ENCODE measurements at places on chromosomes 12 and 14.
A peak's percentile ranks its signal among the peaks of the same experiment; 100 is the strongest.

DNA sequence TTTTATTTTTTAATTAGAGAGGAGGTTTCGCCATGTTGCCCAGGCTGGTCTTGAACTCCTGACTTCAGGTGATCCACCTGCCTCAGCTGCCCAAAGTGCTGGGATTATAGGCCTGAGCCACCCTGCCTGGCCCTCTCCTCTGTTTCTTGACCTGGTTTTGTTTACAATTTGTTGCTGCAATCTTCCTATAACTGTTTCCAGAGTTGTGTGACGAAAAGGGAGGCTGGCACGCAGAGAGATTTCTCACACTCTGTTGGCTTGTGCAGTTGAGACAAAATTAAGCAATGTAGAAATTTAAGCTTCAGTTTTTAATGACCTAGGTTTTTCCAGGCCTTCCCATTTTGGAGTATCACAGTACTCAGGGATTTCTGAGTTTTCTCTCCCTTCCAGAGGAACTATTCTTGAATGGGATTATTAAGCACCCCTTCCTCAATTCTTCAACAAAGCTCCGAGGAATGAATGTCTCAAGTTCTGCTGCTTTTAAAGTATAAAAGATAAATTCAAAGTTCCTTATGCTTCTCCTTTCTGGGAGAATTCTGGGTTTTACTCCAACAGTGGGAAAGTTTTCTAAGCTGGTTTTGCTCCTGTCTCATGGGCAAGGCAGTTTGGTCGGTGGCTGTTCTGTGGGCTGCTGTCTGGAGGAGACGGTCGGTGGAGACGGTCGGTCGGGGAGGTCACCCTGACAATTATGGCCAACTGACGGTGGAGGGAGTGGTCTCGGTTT is 20.4 kb upstream of the FOS start:
- DNase-seq, result no peak

DNA sequence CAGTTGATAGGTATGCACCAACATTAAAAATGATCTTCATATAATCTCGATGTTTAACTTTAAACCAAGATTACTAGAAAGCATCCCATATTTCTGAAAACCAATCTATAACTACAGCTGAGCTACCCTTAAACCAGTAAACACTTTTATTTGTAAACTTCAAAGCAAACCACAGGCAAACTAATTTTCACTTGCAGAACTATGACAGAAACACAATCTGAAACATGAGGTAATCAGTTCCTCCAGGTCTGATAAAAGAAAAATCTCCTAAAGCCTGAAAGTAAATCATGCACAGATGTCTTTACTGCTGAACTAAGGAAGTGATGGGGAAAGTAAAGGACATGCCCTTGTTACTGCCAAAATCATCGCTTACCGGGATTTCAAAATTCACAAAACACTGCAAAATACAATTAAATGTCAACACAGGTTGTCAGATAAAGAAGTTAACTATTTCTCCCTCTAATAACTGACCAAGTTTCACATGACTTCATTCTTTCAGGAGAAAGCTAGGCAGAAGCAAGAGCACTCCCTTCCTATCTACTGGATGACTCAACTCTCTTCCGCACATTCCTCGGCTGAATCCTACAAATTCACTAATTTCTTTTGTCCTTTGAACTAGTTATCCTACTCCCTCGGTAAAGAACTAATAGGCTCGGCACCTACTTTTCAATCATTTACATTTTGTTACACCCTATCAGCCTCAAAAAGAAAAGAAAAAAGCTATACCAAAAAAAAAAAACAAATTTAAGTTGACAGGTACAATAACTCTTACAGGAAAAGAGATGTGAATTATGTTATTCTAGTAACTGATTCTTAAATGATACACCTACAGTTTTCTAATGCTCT is 1.4 kb downstream of the EEA1 start:
- no peak for DNase-seq

GRCh38 chr14:34064349-34064748 is 113.5 kb upstream of the EGLN3 start:
- no peak for DNase-seq

DNA sequence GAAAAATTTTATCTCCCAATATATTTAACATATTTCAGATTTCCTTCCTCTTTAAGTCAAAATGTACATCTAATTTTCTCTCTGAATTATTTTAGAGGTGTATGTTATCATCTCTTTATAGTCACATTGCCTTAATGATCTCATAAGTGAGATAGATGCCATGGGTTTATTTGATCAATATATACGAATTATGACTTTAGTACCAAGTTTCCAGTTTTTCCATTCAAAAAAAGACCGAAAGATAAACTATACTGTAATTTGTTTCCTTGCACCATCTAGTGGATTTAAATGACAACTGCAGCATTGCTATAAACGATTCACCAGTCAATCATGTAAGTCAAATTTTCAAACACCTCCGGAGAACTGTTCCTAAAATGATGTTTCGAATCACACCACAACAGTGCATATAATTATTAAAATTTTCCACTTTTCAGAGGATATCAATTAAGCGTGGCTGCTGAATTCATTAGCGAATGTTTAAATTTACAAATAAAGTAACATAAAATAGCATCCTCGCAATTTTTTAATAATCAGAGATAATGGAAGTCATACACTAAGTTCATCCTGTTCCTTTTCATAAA is 419 bp upstream of the ATXN7L3B start:
- DNase-seq, result no peak

DNA sequence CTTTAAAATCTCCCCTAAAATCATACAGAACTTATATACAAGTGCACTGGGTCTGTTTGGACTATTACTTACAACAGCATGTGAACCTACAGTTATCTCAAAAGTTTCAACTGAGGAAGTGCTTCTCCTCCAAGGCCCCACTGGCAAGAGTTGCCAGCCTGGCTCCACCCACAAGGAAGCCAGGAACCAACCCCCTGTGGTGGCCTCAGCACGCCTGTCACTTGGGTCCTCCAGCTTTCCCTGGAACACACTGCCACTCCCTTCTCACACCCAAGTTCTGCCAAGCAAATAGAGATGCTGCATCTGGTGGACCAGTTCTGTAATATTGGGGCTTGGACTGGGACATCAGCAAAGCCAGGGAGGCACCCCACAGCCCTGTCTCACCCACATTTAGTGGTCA is 115.4 kb downstream of the GCH1 start:
- DNase-seq, result no peak

DNA sequence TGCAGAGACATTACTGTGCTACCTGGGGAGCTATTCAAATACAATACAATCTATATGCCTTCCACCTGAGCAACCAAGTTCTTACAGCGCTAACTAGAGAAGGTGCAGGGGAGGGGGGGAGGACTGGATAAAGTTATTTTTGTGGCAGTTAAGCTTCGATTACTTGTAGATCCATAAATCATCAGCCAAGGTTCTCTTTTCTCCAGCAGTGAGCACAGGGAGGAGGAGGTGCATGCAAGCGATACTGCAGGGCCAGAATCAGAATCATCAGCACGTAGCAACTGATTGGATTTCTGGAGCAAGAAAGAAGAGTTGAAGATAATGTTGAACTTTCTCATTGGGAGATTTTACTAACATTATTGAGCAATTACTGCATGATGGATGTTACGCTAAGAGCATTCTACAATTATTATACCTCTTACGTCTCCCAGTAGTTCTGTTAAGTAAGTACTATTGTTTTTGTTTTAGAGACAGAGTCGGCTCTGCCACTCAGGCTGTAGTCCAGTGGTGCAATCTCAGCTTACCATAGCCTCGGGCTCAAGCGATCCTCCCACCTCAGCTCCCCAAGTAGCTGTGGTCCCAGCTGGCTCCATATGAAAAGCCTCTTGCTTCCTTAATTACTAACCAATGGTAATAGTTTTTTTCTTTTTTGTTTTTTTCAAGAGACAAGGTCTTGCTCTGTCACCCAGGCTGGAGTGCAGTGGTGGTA is 74.6 kb upstream of the EEA1 start:
- no peak for DNase-seq

DNA sequence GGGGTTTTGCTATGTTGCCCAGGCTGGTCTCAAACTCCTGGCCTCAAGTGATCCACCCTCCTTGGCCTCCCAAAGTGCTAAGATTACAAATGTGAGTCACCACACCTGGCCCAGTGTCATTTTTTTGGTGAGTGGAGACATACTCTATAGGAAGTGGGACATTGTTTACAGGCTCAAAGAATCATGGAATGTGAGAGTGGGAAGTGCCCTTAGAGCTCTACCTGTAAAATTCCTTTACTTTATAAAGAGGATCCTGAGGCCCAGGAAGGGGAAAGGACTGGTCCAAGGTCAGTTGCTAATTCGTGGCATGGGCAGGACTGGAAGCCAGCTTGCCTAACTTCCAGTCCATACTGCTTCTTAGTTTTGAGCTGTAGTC is 8.7 kb upstream of the ADCK1 start:
- DNase-seq, result no peak

- DNase-seq, result no peak
These were observed 2.7 kb upstream of the CLEC6A start for GRCh38 chr12:8453021-8453513.

DNA sequence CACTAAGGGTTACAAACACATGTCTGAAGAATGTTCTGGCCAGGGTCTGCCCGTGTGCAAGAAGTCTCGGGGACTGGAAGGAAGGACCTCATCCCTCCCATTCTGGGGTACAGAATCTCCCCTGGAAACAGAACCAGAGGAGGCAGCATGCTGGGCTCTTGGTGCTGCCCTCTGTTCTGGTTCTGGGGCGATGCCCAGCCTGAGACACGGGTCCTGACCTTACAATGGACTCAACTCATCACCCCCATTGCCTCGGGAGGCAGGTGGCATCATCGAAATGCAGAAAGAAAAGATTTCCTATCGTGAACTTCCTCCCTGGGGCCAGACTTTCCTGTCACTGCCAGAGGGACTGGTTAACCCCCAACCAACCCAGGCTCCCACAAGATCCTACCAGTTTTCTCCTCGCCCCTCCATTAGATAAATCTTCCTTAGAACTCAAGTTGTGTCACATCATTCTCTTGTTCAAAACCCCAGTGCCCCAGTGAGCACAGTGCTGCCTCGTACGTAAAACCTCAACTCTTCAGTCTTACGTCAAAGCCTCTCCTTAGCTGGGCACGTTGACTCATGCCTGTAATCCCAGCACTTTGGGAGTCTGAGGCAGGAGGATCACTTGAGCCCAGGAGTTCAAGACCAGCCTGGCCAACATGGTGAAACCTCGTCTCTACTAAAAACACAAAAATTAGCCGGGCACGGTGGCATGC is 52.1 kb downstream of the PSMA6 start:
- DNase-seq, result no peak

DNA sequence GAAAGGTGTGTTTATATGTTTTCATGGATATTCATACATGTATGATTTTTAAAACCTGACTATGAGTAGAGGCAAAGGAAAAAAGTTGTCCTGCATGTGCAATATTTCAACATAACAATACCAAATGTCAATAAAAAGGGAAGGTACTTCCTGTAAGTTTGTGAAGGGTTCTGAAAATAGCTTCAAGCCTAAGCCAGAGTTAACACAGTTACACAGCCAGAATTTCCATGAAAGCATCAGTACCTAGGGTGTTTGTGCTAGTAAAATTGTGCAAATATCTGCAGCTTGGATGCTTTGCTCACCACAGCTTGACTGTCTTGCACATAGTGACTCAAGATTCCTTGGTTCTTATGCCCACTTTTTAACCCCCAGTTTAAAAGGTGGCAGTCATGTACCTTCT is 193.1 kb upstream of the FAR2 start:
- no peak for DNase-seq

DNA sequence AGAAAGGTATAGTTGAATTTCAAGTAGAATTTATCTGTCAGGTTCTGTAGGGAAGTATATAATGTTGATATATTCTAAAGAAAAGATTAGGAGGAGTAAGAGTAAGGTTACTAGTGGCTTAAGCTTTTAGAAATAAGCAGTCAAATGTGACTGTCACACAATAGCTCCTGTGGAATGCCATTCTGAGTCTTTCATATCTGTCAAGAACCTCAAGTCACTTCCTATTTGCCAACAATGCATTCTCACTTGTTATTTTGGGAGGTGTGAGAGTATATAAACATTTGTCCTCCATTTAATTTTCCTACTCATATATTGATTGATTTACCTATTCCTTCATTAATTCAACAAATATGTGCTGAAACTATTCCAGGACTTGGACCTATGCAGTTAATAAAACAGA is 11.7 kb downstream of the CLEC9A start:
- DNase-seq, result no peak

GRCh38 chr12:53255996-53256395 is 12.1 kb upstream of the ESPL1 start:
- DNase-seq, result no peak

DNA sequence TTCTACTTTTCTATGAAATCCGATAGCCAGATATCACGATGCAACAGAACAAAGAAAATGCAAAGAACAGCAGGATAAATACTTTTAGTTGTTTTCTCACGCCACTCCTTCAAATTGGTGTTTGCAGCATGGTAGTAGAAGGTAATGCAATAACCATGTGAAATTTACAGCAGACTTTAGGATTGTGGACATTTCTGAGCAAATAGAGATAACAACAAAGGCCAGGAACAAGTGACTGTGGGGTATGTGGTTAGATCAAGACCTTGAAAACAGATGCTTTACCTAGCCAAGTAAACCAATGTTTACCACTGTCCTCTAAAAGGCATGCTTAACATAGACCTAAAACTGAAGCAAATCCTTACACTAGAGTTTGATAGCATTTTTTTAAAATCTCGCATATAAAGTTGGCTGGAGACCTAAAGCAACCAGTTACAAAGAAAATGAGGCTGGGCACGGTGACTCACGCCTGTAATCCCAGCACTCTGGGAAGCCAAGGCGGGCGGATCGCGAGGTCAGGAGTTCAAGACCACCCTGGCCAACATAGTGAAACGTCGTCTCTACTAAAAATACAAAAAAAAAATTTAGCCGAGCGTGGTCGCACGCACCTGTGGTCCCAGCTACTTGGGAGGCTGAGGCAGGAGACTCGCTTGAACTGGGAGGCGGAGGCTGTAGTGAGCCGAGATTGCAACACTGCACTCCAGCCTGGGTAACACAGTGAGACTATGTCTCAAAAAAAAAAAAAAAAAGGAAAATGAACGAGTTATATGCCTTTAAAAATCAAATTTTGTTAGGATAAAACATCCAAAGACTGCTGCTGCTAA is 123.2 kb upstream of the FOXN3 start:
- DNase-seq, result no peak

DNA sequence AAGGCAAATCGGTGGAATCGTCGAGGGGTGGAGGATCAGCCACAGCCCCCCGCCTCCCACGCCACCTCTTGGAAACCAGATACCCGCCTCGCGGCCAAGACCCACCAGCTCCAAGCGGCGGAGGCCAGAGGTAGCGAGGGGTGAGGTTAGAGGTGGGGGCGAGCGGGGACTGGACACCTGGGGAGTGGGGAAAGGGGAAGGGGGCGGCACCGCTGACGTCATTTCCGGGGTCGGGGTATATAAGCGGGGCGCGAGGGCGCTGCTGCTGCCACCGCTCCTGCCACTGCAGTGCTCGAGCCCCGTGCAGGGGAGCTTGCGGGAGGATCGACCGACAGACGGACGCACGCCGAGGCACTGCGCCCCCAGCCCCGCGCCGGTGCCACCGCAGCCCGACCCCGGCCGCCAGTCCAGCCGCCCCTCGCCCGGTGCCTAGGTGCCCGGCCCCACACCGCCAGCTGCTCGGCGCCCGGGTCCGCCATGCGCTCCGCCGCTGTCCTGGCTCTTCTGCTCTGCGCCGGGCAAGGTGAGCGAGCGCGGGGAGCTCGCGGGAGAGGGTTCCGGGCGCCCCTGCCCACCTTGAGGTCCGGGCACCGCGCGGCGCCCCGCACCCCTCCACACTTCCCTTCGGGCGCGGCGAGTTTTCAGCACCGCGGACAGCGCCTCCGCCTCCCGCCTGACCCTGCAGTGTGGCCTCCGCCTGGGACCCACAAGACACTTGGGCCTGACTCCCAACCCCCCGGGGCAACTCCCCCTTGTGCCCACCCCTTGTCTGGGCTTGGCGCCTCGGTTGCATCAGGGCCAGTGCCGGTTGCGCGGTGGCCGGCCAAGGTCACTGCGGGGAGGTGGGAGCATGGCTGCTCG is at the start of gene CHGA:
CHGA (plus strand) TSS at position 268 of the 861 bp plus-strand sequence; CDS start at position 478, 210 bp downstream.
- DNase-seq, result peak; percentile 7

Measured in stimulated activated CD4-positive, alpha-beta T cell treated with anti-CD3 and anti-CD28 coated beads, Interleukin-4, amount 100 ng/mL, for 4 hours (primary cell).